NCI-H1930 (cell line): ENCODE measurements at places on chromosomes 3 and 15.

DNA sequence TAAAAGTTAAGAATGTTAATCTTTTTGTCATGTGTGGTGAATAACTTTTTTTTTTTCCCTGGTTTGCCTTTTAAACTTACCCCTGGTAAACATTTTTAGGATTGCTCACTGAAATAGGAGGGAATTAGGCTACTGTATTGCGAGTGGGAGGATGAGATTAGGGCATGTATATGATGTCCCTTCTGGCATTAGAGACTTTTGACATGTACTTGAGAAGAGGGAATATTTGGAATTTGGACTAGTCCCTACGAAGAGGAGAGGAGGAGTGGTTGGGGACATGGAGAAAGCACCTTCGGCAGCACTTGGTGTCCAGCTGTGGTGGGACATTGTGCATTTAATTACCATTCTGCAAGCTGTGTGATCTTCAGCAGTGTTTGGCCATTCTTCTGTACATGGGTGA, 25.0 kb downstream of the PDE8A start:
- DNase-seq = no peak

GRCh38 chr15:71294911-71295602, 179.8 kb downstream of the THSD4 start:
- DNase-seq = no peak

GRCh38 chr3:105960381-105960780, 91.6 kb upstream of the CBLB start:
- DNase-seq = no peak

DNA sequence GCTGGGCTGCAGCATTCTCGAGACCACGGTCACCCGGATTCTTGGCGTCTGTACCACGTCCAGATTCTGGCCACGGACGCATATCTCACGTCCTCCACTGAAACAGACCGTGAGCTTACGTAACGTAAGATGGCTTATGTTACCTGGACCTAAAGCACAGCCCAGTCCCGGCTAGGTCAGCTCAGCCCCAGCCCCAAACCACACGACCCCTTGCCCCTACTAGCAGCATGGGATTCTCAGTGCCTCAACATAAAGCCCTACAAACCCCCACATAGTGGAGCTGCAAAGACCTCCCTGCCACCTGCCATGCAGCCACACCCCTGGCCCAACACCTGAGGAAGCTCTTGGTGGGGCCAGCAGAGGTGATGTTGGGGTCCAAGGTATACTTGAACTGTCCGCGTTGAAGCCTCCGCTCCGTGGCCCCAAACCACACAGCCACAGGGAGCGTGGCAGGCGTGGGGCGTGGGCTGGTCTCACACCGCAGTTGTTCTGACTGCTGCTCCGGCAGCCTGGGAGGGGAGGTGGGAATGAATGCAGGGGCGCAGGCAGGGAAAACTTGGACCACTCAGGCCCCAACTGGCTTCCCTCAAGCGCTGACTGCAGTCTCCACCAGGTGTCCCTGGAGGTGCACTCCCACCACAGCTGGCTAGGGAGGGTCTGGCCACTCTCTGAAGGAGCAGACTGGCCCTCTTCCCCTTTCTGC, 14.5 kb downstream of the PLXNB1 start:
- no peak for DNase-seq

GRCh38 chr3:24678021-24678420, 183.4 kb upstream of the THRB start:
- DNase-seq = no peak

DNA sequence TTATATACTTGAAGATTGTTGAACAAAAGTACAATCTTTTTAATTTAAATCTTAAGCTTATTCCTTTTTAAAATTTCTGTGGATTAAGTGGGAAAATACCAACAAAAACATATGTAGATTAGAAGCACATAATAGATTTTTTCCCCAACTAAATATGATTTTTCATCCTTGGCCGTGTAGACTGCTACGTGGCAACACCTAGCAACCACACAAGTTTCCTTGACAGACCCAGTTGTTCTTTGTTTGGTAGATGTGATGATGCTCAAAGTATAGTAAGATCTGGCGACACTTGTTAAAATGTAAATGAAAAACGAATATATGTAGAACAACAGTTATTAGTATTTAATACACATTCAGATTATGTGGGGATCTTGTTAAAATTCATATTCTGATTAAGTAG, 271.0 kb upstream of the ROBO2 start:
- DNase-seq = no peak

- DNase-seq = no peak
Measured at GRCh38 chr3:12981306-12982275, 91.6 kb downstream of the IQSEC1 start.

GRCh38 chr15:29880341-29880740, 58.1 kb upstream of the TJP1 start:
- no peak for DNase-seq

DNA sequence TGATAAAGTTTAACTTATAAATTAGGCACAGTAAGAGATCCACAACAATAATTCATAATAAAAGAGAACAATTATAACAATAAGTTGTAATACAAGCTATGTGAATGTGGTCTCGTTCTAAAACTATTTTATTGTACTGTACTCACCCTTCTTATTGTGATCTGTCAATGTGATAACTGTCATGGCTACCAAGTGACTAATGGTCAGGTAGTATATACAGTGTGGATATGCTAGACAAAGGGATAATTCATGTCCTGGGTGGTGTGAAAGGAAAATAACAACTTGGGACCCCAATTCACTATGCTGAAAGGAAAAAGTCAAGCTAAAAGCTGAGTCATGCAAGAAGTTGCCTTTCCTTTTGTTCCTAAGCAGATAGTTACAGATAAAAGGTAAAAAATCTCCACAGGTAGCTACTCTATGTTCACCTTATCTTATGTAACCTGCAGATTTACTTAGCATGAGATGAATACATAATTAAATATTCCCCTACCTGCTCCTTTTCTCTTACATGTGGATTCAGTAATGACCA, 10.7 kb upstream of the CYP8B1 start:
- DNase-seq = no peak

DNA sequence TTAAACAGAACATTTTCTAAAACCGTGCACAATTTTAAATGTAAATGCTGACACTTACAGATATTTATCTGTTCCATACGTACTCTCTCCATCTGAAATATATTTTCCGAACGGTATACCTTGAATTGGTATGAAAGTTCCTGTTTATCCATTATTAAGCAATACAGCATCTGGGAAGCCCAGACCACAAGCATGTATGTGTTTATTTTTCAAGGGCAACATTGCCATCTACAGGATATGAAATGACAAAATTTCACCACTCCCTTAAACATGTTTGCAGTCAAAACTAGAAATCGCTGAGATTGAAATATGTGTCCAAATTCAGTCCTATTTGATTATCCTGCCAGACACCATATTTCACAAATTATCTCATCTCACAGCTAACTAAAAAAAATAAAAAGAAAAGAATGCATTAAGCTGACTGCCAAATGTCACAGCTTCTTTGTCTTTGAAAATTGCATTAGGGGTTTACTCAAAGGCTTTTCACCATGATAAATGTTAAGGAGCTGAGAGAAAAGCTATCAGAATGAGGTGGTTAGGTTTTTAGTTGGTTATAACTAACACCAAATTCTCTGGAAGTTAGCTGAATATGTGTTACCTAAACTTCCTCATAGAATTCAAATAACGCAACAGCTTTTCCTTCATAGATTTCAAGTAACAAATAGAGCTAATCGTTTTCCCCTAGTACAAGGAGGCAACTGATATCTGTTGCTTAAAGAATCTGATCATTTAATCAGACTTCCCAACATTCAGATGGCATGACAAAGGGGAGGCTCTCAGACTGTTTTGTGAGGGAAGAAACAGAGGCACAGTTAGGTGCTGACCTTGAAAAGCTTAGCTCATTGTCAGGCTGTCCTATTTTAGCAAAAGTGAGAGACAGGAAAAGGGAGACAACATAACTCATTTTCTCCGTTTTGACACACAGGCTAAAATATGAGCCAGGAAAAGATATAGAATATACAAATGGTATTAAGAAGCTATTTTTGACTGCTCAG, 533.1 kb downstream of the TBL1XR1 start:
- no peak for DNase-seq

- DNase-seq = no peak
Measured at GRCh38 chr15:42147431-42147735, 9.1 kb downstream of the PLA2G4F start.

DNA sequence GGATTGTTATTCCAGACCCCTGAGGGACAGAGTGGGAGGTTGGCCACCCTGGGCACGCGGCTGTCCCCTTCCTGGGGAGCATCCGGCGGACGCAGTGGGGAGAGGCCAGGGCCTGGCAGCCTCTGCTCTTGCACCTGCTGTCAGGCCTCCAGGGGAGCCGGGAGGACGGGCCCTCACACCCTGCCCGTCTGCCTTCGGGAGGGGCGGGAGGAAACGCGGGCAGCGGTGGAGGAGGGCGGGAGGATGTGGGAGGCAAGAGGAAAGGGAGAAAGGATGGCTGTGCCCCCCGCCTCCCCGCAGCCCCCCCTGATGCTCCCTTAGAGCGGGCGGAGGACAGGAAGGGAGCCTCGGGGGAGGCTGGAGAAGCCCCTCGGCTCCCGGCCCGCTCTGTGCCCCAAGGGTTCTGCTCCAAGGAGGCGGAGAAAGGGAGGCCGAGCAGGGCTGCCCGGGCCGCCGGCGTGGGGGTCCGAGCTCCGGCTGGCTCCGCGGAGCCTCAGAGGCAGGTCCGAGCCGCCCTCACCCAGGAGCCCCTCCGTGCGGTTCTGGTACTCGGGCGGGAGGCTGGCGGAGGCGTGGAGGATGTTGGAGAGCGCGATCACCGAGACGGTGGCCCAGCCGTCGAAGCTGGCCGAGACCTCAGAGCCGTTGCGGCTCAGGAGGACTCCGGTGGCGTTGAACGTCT, 40.9 kb downstream of the MUC20 start:
- no peak for DNase-seq

- no peak for DNase-seq
Measured at GRCh38 chr15:49627407-49627877, 6.6 kb downstream of the DTWD1 start.

DNA sequence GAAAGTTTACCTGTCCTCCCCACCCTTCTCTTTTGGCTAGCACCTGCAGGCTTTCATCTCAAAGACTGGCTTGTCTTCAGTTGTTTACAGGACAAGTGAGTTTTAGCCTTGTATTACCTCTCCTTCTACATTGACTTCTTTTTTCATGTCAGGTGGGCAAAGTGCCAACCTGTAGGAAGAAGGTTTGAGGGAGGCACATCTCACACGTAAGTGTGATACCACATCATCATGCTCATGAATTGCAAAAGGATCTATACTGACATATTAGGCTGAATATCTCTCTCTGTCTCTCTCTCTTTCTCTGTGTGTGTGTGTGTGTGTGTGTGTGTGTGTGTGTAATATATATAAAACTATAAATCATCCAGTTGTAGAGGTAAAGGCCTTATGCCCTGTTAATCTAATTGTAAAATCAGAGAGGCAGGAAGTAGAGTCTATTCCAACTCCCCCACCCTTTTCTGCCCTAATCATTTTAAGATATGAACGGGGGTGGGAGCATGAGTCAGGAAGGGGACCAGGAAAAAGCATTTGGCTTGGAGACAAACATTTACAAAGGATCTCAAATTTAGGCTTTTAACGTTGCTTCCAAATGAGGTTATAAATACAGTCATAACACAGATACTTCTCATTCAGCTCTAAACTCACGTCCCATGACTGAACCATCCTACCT, 107.0 kb upstream of the PFN2 start:
- DNase-seq = no peak

- DNase-seq = no peak
Measured at GRCh38 chr3:14506626-14507304, 33.4 kb downstream of the GRIP2 start.

GRCh38 chr3:144308396-144308795, 336.8 kb downstream of the DIPK2A start:
- DNase-seq = no peak

DNA sequence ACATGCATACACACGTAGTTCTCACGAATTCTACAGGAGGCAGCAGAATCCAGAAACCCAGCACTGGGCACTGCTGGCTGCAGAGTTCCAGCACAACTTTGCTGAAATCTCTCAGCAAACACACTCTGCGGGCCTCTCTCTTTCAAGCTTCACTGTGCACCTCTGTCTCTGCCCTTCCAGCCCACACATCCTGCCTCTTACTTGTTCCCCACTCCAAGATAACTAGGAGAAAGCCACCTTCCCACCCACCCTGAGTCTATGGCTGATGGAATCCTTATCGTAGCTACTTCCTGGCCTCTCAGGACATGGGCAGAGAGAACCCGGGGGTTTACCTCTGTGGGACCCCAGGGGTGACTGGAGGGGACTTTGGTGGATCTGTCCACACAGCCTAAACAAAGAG, 11.9 kb downstream of the ANP32A start:
- no peak for DNase-seq

DNA sequence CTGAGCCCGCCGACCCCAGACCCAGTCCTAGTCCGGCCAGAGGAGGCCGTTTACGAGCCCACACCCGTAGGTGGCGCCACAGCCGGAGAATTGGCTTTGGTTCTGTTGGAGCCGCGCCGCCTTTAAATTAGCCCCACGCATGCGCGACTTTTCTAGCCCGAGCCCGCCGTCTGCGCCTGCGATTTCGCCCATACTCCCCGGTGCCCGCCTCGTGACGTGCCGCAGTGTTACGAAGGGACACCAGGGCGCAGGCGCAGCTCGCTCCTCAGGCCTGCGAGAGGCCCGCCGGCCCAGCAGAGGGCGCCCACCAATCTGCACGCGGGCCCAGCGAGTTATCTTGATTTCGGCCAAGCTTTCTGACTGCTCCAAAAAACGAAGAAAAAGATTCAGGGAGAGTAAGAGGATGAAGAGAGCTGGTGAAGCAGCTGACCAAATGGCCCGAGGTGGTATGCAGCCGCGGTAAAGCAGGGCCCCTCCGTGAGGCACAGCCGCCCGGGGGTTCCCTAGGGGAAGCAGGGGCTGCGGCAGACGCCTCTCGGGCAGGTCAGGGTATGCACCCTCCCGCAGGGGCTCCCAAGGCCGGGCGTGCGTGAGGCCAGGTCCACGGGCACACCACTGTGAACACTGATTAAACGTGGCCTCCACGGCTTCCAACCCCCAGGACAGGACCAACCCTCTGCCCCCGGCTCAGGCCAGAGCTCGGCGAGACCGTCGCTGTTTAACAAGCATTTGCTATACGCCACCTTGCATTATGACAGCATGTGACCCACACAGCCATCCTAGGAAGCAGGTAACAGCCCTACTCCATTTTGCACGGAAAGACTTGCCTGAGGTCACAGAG, 32.8 kb downstream of the RPN1 start:
- DNase-seq = peak; percentile 98

GRCh38 chr3:32493437-32494414, 8.9 kb downstream of the CMTM6 start:
- no peak for DNase-seq

- DNase-seq = no peak
Measured at GRCh38 chr3:10219737-10220136, 28.5 kb upstream of the TATDN2 start.

DNA sequence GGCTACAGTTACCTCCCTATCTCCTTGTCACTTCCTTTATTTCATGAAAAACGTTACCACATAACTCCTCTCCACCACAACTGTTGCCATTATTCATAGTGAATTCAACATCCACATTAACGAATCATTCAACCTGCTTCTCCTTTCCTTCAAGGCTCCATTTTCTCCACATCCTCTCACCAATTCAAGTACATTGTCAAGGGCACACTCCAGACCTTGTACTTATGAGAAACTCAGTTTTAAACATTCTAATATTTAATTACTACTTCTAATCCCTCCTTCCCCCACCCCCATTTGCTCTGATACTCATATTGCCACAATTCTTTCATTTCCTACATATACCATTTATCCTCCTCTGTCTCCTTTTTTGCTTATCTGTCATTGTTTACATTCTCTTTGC, 871.2 kb downstream of the TUSC7 start:
- DNase-seq = no peak
